Right lobe of liver (tissue), 6 donors: ENCODE measurements at places on chromosomes 2 and 18. TPM values are rescaled to one million over a fixed set of nuclear protein-coding genes. Genes with fewer than 3 reads are reported as not detected.

DNA sequence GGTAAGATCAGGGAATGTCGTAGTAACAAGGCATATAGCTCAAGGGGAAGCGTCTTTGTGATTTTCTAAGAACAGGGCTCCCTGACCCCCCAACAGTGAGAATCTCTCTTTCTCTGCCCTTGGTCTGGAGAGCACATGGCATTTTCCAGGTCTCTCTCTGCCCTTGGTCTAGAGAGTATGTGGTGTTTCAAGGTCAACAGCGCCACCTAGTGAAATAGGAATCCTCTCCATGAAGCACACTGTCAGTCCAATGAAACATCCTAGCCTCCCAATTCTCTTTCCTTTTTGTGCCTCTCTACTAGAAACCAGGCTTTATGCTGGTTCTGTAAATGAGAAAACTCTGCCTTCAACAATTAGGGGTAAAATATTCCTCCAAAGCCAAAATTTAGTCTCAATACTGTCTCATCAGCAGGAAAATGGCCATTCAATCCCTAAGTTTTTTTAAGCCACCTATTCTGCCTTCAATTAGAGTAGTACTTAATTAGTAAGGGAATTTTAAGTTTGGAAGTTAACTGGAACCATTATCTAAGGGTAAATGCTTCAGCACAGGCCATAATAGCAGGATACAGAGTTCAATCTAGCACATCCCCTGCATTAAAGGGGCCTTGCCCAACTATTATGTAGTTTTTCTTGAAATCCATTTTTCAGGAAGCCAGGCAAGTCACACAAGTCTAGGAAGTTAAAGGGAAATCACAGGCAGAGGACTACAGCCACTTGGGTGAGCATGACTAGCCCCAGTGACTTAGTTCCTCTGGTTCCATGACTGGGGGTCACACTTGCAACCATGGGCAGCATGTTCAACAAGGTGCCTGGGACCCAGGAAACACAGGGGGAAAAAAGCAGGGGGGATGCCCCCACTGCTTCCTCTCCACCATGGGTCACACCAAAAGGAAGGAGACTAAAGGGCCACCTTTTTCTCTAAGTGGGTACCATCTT, 12.4 kb downstream of the DYM start:
- H3K27me3 ChIP-seq, result no peaks in the 10 kb centered on the region
- DNase-seq, result no peak
- H3K36me3 ChIP-seq, result no peaks in the 10 kb centered on the region
- H3K4me1 ChIP-seq, result no peaks in the 10 kb centered on the region
- H3K4me3 ChIP-seq, result no peak overlapping the region

GRCh38 chr18:10350661-10351060, 103.8 kb upstream of the APCDD1 start:
- no peak overlapping the region for H3K27ac ChIP-seq
- H3K4me3 ChIP-seq, result no peak overlapping the region
- no peaks in the 10 kb centered on the region for H3K4me1 ChIP-seq
- H3K27me3 ChIP-seq, result no peaks in the 10 kb centered on the region
- no peak for DNase-seq

DNA sequence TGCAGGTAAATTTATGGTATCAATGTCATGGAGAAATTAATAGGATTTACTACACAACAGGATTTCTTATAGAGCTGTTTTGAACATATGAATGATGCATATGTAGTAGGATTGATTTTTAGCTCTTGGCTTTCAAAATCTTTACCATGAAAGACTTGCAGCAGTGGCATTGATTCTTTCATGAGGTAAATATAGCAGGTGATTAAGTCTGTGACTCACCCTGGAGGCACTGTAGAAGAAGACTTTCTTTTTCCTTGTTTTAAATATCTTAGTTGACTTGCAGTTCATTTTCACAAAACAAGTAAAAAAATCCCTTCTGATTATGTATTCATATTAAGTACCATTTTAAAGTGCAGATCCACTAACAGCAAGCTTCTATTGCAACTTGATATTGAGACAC, 463.0 kb downstream of the FBXO15 start:
- H3K36me3 ChIP-seq, result no peaks in the 10 kb centered on the region
- H3K27ac ChIP-seq, result no peak overlapping the region
- H3K4me3 ChIP-seq, result no peak overlapping the region
- DNase-seq, result no peak
- H3K27me3 ChIP-seq, result no peaks in the 10 kb centered on the region
- H3K4me1 ChIP-seq, result no peaks in the 10 kb centered on the region

UGT1A3 gene
- total RNA-seq, result 49.3 TPM

DNA sequence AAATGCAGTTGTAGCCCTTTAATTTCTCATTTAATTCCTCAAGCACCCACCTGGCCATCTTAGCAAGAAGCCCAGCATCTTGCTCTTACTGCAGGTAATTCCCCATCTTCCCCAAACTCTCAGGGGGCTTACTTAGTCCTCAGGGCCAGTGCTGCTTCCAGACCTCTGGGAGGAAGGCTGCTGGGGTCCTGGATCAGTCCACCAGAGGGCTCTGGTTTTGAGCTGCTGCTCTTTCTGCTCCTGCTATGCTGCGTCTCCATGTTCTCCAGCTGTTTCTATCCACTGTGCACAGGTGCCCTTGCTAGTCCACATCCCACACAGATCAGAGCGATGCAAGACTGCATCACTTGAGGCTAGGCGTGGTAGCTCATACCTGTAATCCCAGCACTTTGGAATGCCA, 34.5 kb upstream of the TMEM87B start:
- no peaks in the 10 kb centered on the region for H3K4me1 ChIP-seq
- DNase-seq, result no peak
- no peak overlapping the region for H3K4me3 ChIP-seq

DNA sequence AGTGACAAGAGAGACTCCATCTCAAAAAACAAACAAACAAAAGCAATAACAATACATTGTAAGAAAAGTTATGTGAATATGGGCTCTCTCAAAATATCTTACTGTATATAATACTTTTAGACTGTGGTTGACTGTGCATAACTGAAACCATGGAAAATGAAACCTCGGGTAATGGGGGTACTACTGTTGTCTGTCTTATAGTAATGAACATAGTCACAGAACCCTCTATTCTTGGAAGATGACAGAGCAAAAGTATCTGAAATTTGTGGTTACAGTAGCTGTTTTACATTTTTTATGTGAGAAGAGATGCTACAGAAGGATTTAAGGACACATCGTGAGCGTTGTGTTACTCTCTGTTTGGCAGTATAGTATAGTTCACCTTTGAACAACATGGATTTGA, 60.5 kb downstream of the MAP4K4 start:
- H3K4me1 ChIP-seq, result no peaks in the 10 kb centered on the region
- no peaks in the 10 kb centered on the region for H3K36me3 ChIP-seq
- no peaks in the 10 kb centered on the region for H3K27me3 ChIP-seq
- no peak overlapping the region for H3K27ac ChIP-seq
- DNase-seq, result no peak

DNA sequence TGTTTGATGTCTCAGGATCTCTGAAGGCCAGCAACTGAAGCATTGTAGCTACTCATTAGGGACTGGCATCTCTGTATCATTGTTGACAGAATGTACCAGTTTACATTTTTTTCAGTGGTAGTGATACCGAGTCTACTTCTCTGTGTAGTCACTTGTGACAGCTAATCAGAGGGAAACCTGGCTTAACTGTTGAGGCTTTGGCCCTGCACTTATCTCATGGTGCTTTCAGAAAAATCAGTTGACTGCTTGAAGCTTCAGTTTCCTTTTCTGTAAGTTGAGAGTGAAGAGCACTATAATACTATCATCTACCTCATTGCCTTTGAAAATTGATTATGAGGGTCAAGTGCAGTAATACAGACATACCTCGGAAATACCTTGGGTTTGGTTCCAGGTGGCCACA, 90.0 kb downstream of the COMMD1 start:
- H3K4me1 ChIP-seq, result no peaks in the 10 kb centered on the region
- no peaks in the 10 kb centered on the region for H3K36me3 ChIP-seq
- H3K27me3 ChIP-seq, result no peaks in the 10 kb centered on the region
- no peak overlapping the region for H3K4me3 ChIP-seq

SCLY gene
- 37.2 TPM for total RNA-seq

SLC5A7 gene
- not detected for total RNA-seq

- H3K4me1 ChIP-seq, result no peaks in the 10 kb centered on the region
- no peak overlapping the region for H3K4me3 ChIP-seq
- H3K27me3 ChIP-seq, result no peaks in the 10 kb centered on the region
- H3K36me3 ChIP-seq, result no peaks in the 10 kb centered on the region
These were observed 137.8 kb downstream of the TDRD15 start for GRCh38 chr2:21261591-21261990.

DNA sequence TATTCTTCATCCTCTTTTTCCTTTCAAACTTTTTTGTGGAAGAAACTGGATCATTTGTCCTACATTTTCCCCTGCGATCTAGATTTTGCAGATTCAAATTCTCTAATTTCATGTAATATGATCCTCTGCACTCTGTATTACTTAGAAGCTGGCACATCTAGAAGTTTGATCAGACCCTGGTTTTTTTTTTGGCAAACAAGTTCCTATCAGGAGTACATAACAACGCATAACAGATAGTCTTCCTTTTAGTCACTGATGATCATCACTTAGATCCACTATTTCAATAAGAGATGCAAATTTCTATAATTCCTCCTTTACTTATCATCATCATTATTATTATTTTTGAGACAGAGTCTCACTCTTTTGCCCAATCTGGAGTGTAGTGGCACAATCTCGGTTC, 117.1 kb downstream of the CDH2 start:
- no peak overlapping the region for H3K4me3 ChIP-seq
- H3K27ac ChIP-seq, result no peak overlapping the region
- DNase-seq, result no peak
- H3K36me3 ChIP-seq, result no peaks in the 10 kb centered on the region
- peaks cover 7% of the 10 kb centered on the region for H3K4me1 ChIP-seq

DNA sequence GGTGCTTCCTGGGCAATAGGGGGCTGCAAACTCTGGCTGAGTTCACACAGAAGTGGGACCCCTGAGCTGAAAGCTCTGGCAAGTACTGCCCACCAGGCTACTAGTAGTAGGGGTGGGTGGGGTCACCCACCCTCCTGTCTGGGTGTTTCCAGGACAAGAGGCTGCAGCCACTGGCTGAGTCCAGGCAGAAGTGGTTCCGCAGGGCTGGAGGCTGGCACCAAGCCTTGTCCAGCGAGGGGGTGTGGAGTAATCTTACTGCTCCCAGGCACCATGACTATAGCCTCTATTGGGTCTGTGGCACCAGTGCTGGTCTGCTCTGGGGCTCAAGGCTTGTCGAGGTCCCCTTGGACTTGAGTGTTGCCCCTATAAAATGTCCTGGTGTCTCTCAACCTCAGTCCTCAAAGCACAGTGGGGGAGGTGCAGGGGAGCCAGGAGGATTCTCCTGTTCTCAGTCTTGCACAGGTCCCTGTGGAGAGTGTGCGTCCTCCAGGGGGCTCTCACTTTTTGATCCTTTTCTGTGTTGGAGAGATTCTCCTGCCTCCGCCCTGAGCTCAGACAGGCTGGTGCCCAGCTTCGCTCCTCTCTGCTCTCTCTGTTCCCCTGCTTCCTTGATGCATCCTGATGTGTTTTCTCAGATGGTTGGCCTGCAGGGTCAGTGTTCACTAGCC, 48.1 kb downstream of the NUP35 start:
- H3K4me3 ChIP-seq, result no peak overlapping the region
- no peaks in the 10 kb centered on the region for H3K36me3 ChIP-seq
- DNase-seq, result no peak

DNA sequence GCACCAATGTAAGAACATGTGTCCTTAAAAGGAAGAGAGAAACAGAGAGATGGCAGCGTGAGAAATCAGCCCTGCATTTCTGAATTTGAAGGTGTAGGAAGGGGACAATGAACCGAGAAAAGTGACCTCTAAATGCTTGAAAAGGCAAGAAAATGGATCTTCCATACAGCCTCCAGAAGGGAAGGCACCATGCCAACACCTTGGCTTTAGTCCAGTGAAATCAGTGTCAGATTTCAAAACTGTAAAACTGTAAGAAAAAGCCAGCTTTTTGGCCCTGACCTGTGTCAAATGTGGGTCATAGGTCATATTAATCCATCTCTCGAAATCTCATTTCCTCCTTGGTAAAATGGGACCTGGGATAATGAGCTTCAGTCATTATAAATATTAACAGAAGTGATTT, 762.3 kb downstream of the DCDC2C start:
- H3K27ac ChIP-seq, result no peak overlapping the region
- DNase-seq, result no peak
- no peaks in the 10 kb centered on the region for H3K4me1 ChIP-seq
- no peaks in the 10 kb centered on the region for H3K36me3 ChIP-seq

- no peaks in the 10 kb centered on the region for H3K36me3 ChIP-seq
- H3K27me3 ChIP-seq, result no peaks in the 10 kb centered on the region
- peak; percentile 37 for DNase-seq
- no peak overlapping the region for H3K4me3 ChIP-seq
- no peak overlapping the region for H3K27ac ChIP-seq
- H3K4me1 ChIP-seq, result no peaks in the 10 kb centered on the region
These were observed 46.3 kb downstream of the FAM178B start for GRCh38 chr2:96940001-96940615.

FAM161A gene
- total RNA-seq, result 1.0 TPM

DNA sequence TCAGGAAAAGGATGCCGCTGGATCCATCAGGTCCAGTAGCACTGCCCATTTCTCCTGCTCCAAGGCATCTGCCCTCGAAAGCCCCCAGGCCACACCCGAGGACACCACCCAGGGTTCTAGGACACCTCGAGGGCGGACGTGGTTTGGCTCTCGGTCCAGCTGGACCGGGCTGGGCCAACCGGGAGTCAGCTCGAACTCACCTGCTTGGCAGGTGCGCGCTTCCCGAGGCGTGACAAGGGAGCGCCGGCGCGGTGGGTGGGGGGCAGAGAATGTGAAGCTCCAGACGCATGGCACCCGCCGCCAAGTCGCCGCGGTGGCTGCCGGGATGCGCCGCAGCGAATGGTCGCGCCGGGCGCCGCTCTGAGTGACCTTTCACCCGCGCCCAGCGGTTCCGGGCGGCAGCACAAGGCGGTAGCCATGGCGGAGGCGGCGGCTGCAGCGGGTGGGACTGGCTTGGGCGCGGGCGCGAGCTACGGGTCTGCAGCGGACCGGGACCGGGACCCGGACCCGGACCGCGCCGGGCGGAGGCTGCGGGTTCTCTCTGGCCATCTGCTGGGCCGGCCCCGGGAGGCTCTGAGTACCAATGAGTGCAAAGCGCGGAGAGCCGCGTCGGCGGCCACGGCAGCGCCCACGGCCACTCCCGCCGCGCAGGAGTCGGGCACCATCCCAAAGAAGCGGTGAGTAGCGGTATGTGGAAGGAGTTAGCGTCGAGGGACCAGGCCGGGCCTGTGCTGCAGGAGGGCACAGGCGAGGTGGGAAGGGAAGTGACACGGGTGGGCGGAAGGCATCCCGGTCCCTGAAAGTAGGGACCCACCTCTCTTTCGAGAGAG, at the start of gene AGPS:
Gene AGPS (plus strand): TSS at position 401 of the 830 bp plus-strand sequence. CDS start 17 bp downstream, at position 418.
- H3K36me3 ChIP-seq, result no peaks in the 10 kb centered on the region
- peak within 1 kb of the TSS; percentile 78 for H3K27ac ChIP-seq
- DNase-seq, result peak; percentile 90
- H3K4me3 ChIP-seq, result peak within 1 kb of the TSS; percentile 77
- H3K27me3 ChIP-seq, result no peaks in the 10 kb centered on the region

DNA sequence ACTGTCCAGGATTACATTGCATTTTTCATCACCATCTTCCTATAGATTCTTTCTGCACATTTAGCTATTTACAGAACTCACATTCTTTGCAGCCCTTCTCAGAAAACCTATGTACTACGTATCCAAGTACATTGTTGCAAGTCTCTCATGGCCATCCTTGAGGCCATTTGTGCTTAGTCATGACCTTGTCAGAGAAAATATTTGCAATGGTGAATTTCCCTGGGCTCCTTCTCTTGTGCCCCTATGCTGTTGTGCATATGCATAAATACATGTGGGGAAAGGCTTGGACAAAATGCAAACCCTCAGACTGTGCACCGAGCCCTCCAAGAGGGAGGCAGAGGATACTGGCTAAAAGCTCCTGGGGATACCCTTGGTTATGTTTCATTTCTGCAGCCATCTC, 19.5 kb downstream of the IL36A start:
- H3K36me3 ChIP-seq, result no peaks in the 10 kb centered on the region
- DNase-seq, result no peak
- no peak overlapping the region for H3K4me3 ChIP-seq

ACOXL gene
- not detected for total RNA-seq
